ENCODE measurements at places on chromosomes 6 and 20. TPM values are rescaled to one million over a fixed set of nuclear protein-coding genes. Genes with fewer than 3 reads are reported as not detected.

Gene VSTM2L
- 1.1 TPM for total RNA-seq

Gene RNF217
- 7.3 TPM for total RNA-seq

Gene TGM2
- 529 TPM for total RNA-seq

Gene HSPA1L
- not detected for total RNA-seq

Gene CLPSL1
- not detected for total RNA-seq

Gene MUC21
- not detected for total RNA-seq

Gene PSORS1C1
- total RNA-seq: not detected

GRCh38 chr6:26214803-26215584 is 127.8 kb downstream of the HFE start:
- H3K27me3 ChIP-seq: no peaks in the 10 kb centered on the region
- no peaks in the 10 kb centered on the region for H3K36me3 ChIP-seq
- no peak for DNase-seq
- H3K4me3 ChIP-seq: peak overlapping the region; percentile 55
- H3K4me1 ChIP-seq: peaks cover 11% of the 10 kb centered on the region

DNA sequence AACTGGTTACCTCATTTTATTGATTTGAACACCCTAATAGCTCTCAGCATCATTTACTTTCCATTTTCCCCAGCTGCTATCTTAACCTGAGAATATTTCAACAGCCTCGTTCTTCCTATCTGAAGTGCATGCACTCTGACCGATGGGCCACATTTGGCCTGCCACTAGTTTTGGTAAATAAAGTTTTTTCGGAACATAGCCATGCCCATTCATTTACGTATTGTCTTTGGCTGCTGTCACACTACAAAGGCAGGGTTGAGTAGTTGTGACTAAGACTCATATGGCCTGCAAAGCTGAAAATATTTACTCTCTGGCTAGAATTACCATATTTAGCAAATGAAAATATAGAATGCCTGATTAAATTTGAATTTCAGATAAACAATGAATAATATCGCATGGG is 10.8 kb downstream of the ADGRF4 start:
- no peaks in the 10 kb centered on the region for H3K27me3 ChIP-seq
- H3K36me3 ChIP-seq: no peaks in the 10 kb centered on the region
- no peak overlapping the region for H3K27ac ChIP-seq
- no peak for DNase-seq

DNA sequence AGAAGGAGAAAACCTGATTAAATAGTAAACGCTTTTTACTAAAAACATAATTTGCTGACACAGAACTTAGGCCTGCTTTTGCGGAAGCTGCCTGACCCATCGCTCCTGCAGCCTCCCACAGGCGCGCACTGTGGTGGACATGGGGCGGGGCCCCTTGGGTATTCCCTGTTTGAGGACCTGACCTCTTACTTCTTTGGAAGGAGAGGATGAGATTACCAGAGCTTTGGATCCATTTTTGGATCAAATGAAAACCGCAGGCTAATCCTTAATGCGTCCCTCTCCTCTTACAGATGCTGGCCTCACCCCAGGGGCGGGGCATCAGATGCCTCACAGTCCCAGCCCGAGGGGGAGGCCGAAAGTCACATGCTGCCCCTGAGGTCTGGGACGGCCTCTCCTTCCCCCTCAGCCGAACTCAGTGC is 151.0 kb downstream of the SCML4 start:
- no peak overlapping the region for H3K4me3 ChIP-seq
- no peaks in the 10 kb centered on the region for H3K27me3 ChIP-seq

- peak overlapping the region; percentile 100 for H3K27ac ChIP-seq
- H3K4me3 ChIP-seq: peak overlapping the region; percentile 99
- H3K27me3 ChIP-seq: no peaks in the 10 kb centered on the region
- H3K4me1 ChIP-seq: no peaks in the 10 kb centered on the region
Observed at GRCh38 chr6:156779206-156780094, 2.3 kb downstream of the ARID1B start.

GRCh38 chr6:169324086-169324485 is 70.4 kb upstream of the THBS2 start:
- no peaks in the 10 kb centered on the region for H3K27me3 ChIP-seq
- H3K27ac ChIP-seq: no peak overlapping the region
- DNase-seq: no peak

GRCh38 chr6:18350712-18351111 is 36.4 kb upstream of the RNF144B start:
- H3K36me3 ChIP-seq: no peaks in the 10 kb centered on the region
- H3K4me3 ChIP-seq: no peak overlapping the region
- no peak for DNase-seq
- H3K27me3 ChIP-seq: no peaks in the 10 kb centered on the region

GRCh38 chr6:21961226-21961625 is 335.6 kb downstream of the PRL start:
- no peaks in the 10 kb centered on the region for H3K36me3 ChIP-seq
- H3K4me1 ChIP-seq: no peaks in the 10 kb centered on the region
- no peak overlapping the region for H3K4me3 ChIP-seq
- H3K27ac ChIP-seq: no peak overlapping the region

- no peak overlapping the region for H3K4me3 ChIP-seq
- H3K27ac ChIP-seq: no peak overlapping the region
- peaks cover 23% of the 10 kb centered on the region for H3K36me3 ChIP-seq
- no peak for DNase-seq
Observed at GRCh38 chr6:53264915-53265607, 83.7 kb downstream of the ELOVL5 start.

DNA sequence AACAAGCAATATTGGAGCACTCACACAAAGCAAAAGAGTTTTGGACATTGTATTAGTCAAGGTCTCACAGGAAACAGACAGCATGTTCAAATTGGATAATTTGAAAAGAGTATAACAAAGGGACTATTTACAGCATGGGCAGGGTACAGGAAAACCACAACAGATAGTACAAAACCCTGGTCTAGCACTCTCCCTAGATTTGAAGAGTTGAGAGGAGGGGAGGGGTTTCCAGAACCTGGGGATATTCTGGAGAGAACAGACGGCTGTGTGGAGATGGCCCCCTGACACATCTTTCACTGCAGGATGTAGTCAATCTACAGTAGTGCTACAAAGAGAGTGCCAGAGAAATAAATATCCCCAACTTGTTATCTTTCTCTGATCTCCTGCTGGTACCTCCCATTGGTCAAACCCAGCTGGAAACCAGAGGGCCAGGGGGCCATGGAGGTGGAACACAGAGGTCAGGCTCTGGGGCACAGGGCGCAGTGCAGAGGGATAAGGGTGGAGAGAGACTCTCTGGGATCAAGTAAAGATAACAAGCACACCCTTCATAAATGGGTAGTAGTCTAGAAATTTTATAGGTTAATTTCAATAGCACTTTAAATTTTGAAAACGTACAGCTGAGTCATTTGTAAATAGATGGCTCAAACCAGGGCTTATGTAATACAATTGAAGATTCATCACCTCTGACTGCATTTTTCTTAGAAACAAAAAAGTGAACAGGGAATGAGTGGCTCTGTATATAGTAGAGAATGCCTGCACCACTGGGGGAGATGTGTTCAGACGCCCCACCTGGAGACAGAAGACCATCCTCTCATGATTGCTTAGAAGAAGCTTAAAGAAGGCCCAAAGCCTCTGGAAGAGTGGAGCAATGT is 25.7 kb downstream of the RCAN2 start:
- no peaks in the 10 kb centered on the region for H3K36me3 ChIP-seq
- no peak overlapping the region for H3K4me3 ChIP-seq
- H3K27me3 ChIP-seq: no peaks in the 10 kb centered on the region
- peak overlapping the region; percentile 22 for H3K27ac ChIP-seq
- DNase-seq: no peak

- no peak overlapping the region for H3K4me3 ChIP-seq
- H3K27me3 ChIP-seq: no peaks in the 10 kb centered on the region
- H3K36me3 ChIP-seq: no peaks in the 10 kb centered on the region
- H3K4me1 ChIP-seq: no peaks in the 10 kb centered on the region
- DNase-seq: no peak
Observed at GRCh38 chr6:43144879-43145278, 26.2 kb upstream of the SRF start.

DNA sequence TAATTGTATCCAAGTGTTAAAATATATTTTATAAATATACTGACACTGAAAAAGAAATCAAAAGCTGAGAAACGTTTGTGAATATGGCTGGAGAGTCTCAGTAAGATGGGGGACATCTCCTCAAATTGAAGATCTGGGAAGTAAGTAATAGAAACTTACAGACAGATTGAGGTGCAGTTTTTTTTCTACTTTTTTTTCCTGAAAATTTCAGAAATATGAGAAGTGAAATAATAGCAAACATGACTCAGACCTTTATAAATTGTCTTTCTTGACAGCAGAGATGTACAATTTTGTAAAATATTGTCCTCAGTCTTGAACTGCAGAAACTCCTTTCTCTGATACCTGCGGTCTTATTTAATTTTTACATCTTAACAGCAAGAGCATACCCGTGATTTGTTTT is 347.1 kb downstream of the UTRN start:
- no peak overlapping the region for H3K27ac ChIP-seq
- no peaks in the 10 kb centered on the region for H3K4me1 ChIP-seq
- DNase-seq: no peak
- no peaks in the 10 kb centered on the region for H3K27me3 ChIP-seq
- no peak overlapping the region for H3K4me3 ChIP-seq

DNA sequence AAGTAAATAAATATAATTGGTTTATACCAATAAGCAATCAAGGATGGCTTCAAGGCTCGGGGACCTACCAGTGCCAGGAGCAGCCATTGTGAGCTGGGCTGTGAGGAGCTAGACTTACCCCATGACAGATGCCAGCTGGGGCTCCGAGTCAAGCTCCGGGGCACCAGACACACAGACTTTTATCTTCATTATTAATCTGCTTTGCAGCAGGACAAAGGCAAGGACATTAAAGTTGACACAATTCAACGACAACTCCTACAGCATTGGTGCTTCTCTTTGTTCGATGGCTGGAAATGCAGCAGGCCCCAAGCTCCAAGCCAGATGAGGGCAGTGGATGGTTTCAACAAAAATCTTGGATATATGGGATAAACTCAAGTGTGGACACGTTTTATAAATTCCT is 68.3 kb downstream of the CD24 start:
- no peaks in the 10 kb centered on the region for H3K36me3 ChIP-seq
- H3K27ac ChIP-seq: no peak overlapping the region
- no peak for DNase-seq
- no peak overlapping the region for H3K4me3 ChIP-seq
- no peaks in the 10 kb centered on the region for H3K27me3 ChIP-seq

DNA sequence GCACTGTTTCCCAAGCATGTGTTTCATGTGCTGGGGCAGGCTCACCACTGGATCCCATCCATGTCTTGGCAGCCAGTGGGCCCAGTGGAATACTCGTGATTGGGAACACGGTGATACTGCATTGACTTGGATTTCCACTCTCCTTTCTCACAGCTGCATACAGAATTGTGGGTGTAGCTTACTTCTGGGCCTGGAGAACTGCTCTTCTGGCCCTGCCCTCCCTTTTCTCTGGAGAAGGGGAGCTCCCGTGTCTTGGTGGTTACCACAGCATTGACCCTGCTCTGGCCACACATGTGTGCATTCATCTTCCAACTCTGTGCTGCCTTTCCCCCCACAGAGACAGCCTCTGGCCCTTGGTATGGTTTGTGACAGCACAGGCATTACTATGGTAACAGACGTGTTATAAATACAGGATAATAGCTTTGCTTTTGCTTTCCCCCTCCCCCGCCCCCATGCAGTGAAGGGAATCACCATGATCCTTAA is 21.6 kb downstream of the SOBP start:
- peaks cover 5% of the 10 kb centered on the region for H3K36me3 ChIP-seq
- H3K4me1 ChIP-seq: no peaks in the 10 kb centered on the region
- no peak overlapping the region for H3K27ac ChIP-seq
- H3K27me3 ChIP-seq: no peaks in the 10 kb centered on the region

GRCh38 chr6:169534039-169534421 is 167.8 kb downstream of the WDR27 start:
- no peak overlapping the region for H3K27ac ChIP-seq
- H3K4me3 ChIP-seq: no peak overlapping the region
- H3K27me3 ChIP-seq: no peaks in the 10 kb centered on the region
- no peaks in the 10 kb centered on the region for H3K4me1 ChIP-seq
- H3K36me3 ChIP-seq: no peaks in the 10 kb centered on the region

DNA sequence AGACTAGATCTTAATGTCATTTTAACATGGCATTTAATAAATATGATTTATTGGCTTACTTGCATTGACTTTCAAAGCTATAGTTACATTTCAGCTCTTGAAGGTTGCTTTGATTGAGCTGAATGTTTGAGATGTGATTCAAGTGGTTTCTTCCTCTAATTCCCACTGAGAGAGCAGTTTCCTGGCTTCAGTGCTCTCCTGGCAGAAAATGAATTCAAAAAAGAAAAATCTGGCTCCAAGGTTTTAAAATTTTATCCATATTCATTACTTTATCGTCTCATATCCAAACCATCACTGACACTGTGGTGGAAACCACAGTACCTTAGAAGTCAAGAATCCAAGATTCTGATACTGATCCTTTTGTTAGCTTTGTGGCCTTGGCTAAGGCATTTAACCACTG is 263.1 kb upstream of the HSF2 start:
- H3K4me1 ChIP-seq: no peaks in the 10 kb centered on the region
- no peaks in the 10 kb centered on the region for H3K27me3 ChIP-seq
- no peak overlapping the region for H3K4me3 ChIP-seq

DNA sequence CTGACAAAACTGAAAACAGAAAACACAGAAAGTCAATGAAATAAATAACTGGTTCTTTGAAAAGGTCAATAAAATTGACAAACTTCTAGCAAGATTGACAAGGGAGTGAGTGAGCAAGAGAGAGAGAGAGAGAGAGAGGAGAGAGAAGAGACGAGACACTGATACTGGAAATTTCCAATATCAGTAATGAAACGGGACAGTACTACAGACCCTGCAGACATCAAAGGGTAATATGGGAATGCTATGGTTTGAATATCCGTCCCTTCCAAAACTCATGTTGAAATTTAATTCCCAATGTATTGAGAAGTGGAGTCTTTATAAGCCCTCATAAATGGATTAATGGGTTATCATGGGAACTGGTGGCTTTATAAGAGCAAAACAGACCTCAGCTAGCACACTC is 3.8 kb downstream of the TTI1 start:
- no peak overlapping the region for H3K27ac ChIP-seq
- DNase-seq: no peak
- H3K4me1 ChIP-seq: peaks cover 6% of the 10 kb centered on the region

GRCh38 chr6:137975188-137975940 is 108.3 kb downstream of the TNFAIP3 start:
- H3K4me1 ChIP-seq: no peaks in the 10 kb centered on the region
- no peak for DNase-seq
- H3K27ac ChIP-seq: no peak overlapping the region
- H3K36me3 ChIP-seq: no peaks in the 10 kb centered on the region
- no peaks in the 10 kb centered on the region for H3K27me3 ChIP-seq

GRCh38 chr6:13248584-13248985 is 79.8 kb downstream of the TBC1D7 start:
- no peak for DNase-seq
- no peak overlapping the region for H3K4me3 ChIP-seq

GRCh38 chr6:148831064-148831463 is 84.2 kb downstream of the UST start:
- no peaks in the 10 kb centered on the region for H3K36me3 ChIP-seq
- H3K4me1 ChIP-seq: peaks cover 8% of the 10 kb centered on the region
- no peak overlapping the region for H3K27ac ChIP-seq
- H3K4me3 ChIP-seq: no peak overlapping the region
- no peak for DNase-seq

GRCh38 chr20:9166153-9166780 is 97.4 kb downstream of the PLCB4 start:
- H3K36me3 ChIP-seq: no peaks in the 10 kb centered on the region
- H3K27ac ChIP-seq: no peak overlapping the region
- no peaks in the 10 kb centered on the region for H3K27me3 ChIP-seq
- H3K4me3 ChIP-seq: no peak overlapping the region
- no peaks in the 10 kb centered on the region for H3K4me1 ChIP-seq

Data from ascending aorta (tissue), 2 donors.